Lung microvascular endothelial cell (primary cell): ENCODE measurements at places on chromosomes 5 and 9. TPM values are rescaled to one million over a fixed set of nuclear protein-coding genes. Genes with fewer than 3 reads are reported as not detected.
A peak's percentile ranks its signal among the peaks of the same experiment; 100 is the strongest.

Gene ADAMTS13
- total RNA-seq, result 0.44 and 0.60 TPM in 2 replicates

Gene CDX1
- total RNA-seq, result under 0.01 TPM in 1 of 2 replicates, not detected in the other

- peak; percentile 87 for DNase-seq
Measured at GRCh38 chr5:160260881-160261815, 31.8 kb downstream of the FABP6 start.

DNA sequence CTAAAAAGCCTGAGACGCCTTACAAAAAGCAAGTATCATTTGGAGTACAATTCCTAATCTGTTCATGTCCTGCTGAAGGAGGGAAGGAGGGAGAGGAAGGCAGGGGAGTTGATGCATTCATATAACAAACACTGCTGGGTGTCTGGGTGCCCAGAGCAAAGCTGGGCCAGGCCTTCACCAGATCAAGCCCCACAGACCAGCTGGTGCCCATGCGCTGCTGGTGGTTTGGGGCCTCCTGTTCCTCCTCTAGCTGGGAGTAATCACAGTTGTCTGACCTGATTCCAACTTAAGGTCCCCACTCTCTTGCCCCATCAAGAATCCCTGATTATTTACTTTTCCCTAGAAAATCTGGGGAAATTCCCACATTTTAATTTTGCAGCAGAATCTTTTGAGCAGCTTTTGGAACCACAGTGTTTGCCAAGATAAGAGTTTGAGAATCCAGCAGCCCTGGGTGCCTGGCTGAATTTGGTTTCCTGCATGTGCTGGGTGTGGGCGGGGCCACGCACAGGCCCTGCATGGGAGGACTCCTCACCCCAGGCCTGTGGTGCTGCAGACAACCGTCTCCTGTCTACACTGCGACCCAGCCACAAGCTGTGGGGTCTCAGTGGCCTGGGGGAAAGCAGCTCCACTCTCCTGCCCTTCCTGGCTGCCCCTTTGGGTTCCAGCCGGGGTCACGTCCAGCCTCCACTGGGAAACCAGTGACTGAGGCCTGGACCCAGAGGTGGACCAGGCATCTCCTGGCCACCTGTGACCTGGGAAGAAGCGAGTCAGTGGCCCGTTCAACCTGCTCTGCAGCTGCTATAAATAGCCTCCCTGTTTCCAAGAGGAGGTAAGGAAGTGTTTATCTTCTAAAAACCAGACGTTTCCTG lies 47.5 kb downstream of the NEURL1B start:
- no peak for DNase-seq

- no peak for DNase-seq
Measured at GRCh38 chr9:88310310-88310980, 77.8 kb upstream of the SPIN1 start.

DNA sequence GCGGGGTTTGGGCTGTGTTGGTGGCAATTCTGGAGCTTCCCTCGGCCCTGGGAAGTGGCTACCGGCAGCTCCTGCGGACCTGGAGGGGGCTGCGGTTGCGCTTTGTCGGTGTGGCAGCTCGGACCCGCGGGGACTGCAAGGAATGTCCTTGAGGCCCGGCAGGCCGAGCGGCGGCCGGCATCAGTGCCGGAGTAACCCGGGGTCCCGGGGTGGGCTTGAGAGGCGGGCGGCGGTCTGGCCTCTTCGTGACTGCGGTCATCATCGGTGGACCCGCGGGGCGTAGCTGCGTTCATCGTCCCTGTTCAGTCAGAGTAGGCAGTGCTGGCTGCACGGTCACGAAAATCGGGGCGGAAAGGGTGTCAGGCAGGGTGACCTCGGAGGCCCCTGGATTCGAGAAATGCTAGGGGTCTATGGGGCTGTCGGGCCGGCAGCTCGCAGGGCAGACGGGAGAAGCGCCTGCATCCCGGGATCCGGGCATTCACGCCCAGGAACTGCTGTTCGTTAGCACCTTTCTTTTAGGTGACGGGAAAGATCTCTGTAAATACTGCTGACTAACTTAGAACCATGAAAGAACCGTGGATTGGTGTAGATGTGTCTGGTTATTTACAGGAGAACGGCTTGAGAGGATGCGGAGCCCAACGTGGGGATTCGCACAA lies 474 bp downstream of the HMGCR start:
- no peak for DNase-seq

DNA sequence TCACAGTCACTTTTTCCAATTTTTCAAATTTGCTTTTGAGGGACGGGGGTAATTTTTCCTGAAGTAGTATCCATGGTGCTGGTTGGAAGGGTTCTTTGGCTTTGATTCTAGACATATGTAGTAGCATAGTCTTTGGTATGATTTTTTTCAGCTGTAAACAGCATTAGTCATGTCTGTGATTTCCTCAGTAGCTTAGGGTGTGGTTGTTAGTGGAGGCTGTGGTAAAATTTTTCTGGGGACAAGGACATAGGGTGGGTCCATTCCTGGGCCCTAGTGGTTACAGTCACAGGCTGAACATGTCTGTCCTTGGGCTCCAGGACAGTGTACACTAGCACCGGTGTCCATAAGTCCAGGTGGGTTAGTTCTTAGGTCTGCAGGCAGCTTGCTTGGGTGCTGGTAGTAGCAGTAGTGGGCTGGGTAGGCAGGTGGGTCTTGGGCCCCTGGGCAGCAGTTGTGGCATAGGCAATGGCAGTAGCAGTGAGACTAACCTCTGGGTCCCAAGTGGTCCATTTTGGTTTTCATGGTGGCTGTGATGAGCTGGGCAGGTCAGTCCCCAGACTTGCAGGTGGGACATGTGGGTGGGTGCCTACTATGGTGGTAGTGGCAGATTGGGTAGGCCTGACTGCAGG lies 100.0 kb upstream of the CXCL14 start:
- DNase-seq, result no peak

DNA sequence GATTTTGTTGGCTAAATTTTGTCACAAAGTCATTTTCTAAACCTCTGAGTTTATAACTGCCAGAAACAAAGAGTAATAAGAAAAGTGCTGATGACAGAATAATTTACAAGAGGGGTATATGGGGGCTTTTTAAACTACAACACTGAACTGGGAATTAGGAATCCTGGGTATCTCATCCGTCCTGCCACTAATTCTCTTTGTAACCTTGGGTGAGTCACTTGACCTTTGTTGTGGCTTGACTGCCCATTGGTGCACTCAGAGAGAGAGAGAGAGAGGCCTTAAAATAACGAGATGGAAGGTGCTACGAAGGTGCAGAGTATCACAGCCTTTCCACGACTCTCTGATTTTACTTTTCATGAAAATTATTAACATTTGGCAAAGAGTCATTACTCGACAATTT lies 130.3 kb upstream of the CNTLN start:
- peak; percentile 3 for DNase-seq
